ENCODE measurements at places on chromosomes 1 and 21.
A peak's percentile ranks its signal among the peaks of the same experiment; 100 is the strongest.

- DNase-seq: no peak
Measured at GRCh38 chr21:25107708-25108107, 499.6 kb downstream of the MRPL39 start.

- DNase-seq: no peak
Measured at GRCh38 chr1:193435781-193436180, 249.4 kb upstream of the B3GALT2 start.

DNA sequence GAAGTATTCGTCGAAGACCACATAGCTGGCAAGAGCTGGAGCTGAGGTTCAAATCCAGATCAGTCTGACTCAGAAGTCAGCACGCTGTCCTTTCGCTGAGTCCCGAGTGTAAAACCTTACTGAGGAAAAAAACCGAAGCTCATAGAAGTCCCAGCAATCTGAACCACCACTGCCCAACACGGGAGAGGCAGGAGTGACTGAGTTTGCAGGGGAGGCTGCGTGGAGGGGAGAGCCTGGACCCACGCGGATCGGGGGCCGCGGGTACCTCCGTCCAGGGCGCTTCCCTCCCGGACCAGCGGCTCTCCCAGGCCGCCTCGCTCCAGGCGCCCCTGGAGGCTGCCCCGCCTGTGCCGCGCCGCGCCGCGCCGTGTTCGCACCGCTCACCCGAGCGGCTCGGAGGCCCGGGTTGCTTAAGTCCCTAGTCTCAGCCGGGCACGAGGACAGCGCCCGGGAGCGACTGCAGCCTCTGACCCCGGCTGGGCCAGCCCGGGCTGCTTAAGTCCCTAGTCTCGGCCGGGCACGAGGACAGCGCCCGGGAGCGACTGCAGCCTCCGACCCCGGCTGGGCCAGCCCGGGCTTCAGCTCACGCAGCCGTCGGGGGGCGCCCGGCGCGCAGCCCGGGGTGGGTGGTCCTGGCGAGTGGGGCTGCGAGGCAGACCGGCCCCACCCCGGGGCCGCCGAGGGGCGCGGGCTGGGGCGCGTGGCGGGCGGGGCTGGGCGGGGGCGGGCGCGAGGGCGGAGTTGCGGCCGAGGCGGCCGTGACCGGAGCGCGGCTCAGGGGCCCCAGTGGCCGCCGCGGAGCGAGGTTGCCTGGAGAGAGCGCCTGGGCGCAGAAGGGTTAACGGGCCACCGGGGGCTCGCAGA, at the start of gene ADAMTSL4:
Gene ADAMTSL4 (plus strand): TSS at position 777 of the 864 bp plus-strand sequence. CDS start 2,881 bp downstream, outside the sequence.
- DNase-seq: peak; percentile 93

- no peak for DNase-seq
Measured at GRCh38 chr1:108592030-108592759, 32.3 kb downstream of the EEIG2 start.

DNA sequence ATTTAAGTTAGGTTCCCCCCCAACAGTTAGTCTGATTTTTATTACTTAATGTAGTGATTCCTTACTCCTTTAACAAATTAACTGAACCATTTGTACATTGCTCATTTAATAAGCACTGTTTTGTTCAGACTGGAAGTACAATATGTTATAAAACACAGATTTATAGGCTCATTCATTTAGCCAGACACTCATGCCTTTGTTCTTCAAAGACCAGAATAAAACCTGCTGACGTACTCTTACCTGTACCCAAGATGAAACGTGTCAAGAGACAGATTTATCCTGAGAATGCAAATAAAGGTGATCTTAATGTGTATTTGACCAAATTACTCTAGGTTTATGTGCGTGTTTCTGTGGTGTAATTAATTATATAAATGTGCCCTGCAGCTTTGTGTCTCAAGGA, 92.8 kb downstream of the INTS7 start:
- DNase-seq: no peak

DNA sequence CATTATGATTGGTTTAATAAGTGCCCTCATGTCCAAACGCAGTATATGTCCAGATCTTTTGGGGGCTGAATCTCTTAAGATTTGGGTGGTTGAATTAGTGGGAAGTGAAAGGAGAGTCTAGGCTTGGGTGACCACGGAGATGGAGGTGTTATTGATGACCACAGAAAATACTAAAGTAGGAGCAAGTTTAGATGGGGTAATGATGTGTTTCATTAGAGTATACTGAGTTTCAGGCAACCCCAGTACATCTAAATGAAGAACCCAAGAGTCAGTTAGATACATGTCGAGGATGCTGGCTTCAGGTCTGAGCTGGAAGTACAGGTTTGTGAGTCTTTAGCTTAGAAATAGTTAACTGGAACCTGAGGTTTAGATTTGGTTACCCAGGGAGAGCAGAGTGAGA, 6.5 kb upstream of the ZZZ3 start:
- DNase-seq: no peak

GRCh38 chr1:1510912-1511532, 940 bp upstream of the ATAD3A start:
- DNase-seq: peak; percentile 63

DNA sequence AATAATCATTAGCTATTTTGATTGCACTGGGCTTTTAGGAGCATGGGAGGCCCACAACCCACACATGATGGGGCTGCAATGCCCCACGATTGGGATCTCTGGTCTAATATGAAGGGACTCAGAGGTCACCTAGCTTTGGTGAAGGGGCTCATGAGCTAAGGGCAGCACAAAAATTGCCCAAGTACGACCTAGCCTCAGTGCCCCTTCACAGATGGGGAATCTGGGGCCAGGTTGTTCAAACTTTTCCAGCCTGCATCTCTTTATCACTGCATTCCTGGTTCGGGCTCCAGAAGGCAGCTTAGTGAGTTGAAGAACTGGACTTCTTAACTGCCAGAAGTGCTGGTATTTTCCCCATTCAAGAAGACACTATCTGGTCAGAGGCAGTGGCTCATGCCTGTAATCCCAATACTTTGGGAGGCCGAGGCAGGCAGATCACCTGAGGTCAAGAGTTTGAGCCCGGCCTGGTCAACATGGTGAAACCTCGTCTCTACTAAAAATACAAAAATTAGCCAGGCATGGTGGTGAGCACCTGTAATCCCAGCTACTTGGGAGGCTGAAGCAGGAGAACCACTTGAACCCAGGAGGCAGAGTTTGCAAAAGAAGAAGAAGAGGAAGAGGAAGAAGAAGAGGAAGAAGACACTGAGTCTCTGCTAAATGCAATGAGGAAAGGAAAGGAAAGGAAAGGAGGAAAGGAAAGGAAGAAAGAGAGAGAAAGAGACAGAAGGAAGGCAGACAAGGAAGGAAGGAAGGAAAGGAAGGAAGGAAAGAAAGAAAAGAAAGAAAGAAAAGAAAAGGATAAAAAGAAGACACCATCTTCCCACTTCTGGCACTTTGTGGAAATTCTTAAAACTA, 258.5 kb upstream of the IRF2BP2 start:
- DNase-seq: no peak

- DNase-seq: peak; percentile 80
Measured at GRCh38 chr1:75707191-75707590, 17.3 kb upstream of the ACADM start.

GRCh38 chr1:207423560-207424292, 30.4 kb upstream of the CR2 start:
- no peak for DNase-seq

GRCh38 chr1:64920941-64921589, 45.3 kb downstream of the JAK1 start:
- DNase-seq: no peak

GRCh38 chr1:169044971-169045370, 61.5 kb upstream of the ATP1B1 start:
- no peak for DNase-seq

DNA sequence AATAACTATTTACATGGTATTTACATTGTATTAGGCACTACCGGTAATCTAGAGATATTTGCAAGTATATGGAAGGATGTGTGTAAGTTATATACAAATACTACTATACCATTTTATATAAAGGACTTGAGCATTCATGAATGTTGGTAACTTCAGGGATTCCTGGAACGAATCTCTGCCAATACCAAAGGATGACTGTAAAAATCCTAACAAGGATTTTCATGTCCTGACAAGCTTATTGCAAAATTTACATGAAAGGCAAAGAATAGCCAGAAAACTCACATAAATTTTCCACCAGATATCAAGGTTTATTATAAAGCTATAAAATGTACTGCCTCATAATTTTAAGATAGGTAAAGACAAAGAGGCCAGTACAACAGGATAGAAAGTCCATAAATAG, 325.2 kb upstream of the NRIP1 start:
- no peak for DNase-seq

DNA sequence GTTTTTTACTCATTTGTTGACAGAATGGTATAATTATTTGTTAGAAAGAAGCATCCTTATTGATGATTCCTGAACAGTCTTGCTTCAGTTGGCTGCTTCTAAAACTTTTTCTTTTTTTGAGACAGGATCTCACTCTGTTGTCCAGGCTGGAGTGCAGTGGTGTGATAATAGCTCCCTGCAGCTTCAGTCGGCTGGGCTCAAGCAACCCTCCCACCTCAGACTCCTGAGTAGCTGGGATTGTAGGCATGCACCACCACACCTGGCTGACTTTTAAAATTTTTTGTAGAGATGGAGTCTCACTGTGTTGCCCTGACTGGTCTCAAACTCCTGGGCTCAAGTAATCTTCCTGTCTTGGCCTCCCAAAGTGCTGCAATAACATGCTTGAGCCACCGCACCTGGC, 38.8 kb downstream of the MACF1 start:
- no peak for DNase-seq

DNA sequence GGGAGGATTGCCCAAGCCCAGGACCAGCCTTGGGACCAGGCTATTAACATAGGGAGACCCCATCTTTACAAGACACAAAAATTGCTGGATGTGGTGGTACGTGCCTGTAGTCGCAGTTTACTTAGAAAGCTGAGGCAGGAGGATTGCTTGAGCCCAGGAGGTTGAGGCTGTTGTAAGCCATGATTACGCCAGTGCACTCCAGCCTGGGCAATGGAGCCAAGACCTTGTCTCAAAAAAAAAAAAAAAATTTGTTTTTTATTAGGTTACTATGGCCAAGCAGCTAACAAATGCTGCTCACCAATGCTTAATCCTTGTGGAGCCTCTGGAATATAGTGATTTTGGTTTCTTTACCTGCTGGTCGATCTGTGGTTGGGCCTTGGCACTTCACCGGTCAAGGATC, 8.8 kb downstream of the ARID1A start:
- no peak for DNase-seq

GRCh38 chr1:115076384-115076915, 12.9 kb downstream of the TSPAN2 start:
- DNase-seq: no peak

- no peak for DNase-seq
Measured at GRCh38 chr1:208256091-208256490, 11.9 kb upstream of the PLXNA2 start.

- DNase-seq: peak; percentile 1
Measured at GRCh38 chr1:72037745-72038343, 244.5 kb downstream of the NEGR1 start.

GRCh38 chr1:206020393-206021007, 3.2 kb downstream of the CTSE start:
- no peak for DNase-seq

DNA sequence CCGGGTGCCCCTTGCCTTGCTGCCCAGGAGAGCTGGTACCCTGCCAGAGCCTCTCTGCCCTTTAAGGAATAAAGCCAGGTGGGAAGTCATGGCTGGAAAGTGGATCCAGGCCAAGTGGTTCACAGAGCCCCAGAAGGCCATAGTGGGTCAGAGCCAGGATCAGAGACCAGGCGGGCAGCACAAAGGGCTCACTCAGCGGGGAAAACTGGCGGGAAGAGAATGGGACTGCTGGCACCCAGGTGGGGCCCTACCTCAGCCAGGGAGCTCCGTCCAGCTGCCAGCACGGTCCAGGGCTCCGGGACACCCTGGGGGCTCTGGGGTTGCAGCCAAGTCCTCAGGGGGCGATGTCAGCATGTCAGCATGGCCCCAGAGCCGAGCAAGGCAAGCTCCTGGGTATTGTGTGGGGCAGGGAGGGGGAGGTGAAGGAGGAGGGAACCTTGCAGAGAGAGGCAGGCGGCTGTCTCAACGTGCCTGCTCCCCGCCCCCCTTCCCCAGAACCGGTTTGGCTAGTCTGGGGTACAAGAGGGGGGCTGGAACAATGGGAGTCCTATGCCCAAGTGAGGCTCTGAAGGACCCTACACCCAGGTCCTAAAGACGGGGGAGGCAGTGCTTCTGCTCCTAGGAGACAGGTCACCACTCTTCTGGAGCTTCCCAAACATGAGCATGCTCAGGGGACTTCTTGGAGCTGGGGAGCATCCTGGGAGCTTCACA, at the start of gene ARHGEF19:
Gene ARHGEF19 (minus strand): TSS at position 402 of the 711 bp plus-strand sequence. CDS start 3,598 bp downstream, outside the sequence.
- no peak for DNase-seq

DNA sequence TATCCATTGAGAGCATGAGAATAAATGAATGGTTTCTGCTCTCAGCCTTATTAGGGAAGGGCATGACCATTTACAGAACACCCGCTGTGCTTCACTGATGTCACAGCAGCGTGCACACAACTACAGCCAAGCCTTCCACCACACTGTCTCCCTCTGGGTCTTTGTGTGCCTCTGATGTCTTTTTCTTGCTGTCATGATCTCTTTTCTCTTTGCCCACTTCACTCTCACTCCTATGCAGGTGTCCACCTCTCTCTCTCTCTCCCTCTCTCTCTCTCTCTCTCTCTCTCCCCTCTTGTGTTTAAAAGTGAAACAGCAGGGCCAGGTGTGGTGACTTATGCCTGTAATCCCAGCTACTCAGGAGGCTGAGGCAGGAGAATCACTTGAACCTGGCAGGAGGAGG, 232.5 kb upstream of the JUN start:
- DNase-seq: no peak

DNA sequence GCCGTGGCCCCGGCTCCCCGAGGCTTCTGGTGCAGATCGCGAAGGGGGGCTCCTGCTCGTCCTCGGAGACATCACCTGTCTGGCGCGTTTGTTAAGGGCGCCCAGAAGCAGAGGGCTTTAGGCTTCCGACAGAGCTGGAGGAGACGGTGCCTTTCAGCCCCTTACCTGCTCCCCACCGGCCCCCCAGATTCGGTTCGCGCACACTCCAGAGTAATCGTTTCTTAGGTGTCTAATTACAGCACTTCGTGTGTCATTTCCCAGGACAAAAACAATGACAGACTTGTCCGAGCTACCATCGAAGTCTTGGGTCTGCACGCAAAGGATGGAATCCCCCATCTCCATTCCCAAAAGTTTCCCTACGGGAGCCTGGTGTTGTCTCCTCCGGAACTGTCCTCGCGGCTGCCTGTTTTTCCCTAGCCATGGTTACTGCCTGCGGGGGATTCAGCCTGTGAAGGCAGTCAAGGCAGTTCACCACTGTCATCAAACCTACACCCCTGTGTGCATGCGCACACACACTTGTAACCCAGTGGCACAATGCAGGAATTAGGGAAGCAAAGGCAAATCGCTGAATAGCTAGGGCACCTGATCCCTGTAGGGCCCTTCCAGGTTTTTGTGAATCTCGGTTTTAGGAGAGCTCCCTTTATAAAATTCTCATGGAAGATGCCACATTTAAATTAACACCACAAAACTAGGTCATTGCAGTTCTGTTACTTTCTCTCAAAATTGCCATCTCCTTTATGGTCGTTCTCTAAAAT, 738 bp upstream of the CDC42BPA start:
- DNase-seq: peak; percentile 30

GRCh38 chr1:176033881-176034280, 173.2 kb downstream of the COP1 start:
- DNase-seq: no peak

- no peak for DNase-seq
Measured at GRCh38 chr21:18603261-18603660, 199.7 kb upstream of the TMPRSS15 start.
